ENCODE measurements at places on chromosomes 1 and 21. TPM values are rescaled to one million over a fixed set of nuclear protein-coding genes. Genes with fewer than 3 reads are reported as not detected.

Gene HSD3B2
- not detected for total RNA-seq

Gene NBPF10
- total RNA-seq = 0.51 TPM

Gene HSD11B1
- not detected for total RNA-seq

Gene RPE65
- total RNA-seq = not detected

Gene CELA3B
- not detected for total RNA-seq

Gene SPRR2D
- not detected for total RNA-seq

Gene TXLNA
- total RNA-seq = 68.0 TPM

Gene AGO4
- total RNA-seq = 42.9 TPM

Gene EPHB2
- 26.6 TPM for total RNA-seq

Gene CELA3A
- total RNA-seq = not detected

- no peak for DNase-seq
Measured at GRCh38 chr1:17475752-17476151, 36.3 kb upstream of the RCC2 start.

GRCh38 chr1:116302281-116302680 is 70.8 kb upstream of the ATP1A1 start:
- DNase-seq = no peak

DNA sequence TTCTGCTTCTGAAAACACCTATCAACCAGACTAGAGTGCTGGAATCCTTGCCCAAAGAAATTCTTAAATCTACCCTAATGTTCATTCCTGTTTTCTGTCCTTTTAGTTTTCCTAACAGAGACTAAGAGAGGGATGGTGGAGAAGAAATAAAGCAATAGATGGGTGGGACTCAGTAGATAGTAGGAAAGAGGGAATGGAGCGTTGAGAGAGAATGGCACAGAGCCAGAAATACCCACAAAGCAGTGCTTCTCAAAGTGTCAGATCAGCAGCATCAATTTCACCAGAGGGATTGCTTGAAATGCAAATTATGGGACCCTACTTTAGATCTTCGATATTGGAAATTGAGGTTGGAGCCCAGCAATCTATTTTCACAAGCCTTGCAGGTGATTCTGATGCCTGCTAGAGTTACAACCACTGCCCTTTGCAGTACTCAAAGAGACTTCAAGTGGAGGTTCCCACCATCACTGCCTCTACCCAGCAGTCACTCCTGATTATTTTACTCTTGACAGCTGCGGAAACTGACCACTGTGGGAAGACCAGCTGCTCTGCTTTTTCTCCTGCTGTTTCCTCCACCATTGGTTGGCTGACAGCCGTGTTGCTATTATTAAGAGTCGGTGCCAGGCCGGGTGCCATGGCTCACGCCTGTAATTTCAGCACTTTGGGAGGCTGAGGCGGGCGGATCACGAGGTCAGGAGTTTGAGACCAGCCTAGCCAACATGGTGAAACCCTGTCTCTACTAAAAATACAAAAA is 11.4 kb upstream of the PRPF3 start:
- DNase-seq = peak; percentile 59

- no peak for DNase-seq
Measured at GRCh38 chr1:66526036-66526435, 7.9 kb upstream of the SGIP1 start.

- DNase-seq = no peak
Measured at GRCh38 chr1:223657978-223658377, 7.5 kb downstream of the CAPN8 start.

GRCh38 chr1:86741947-86742572 is 37.7 kb downstream of the SH3GLB1 start:
- peak; percentile 54 for DNase-seq

GRCh38 chr1:34884961-34885360 is 25.4 kb upstream of the SMIM12 start:
- no peak for DNase-seq

GRCh38 chr1:197235355-197235754 is 32.7 kb upstream of the CRB1 start:
- DNase-seq = no peak

GRCh38 chr1:236458996-236459395 is 64.8 kb upstream of the LGALS8 start:
- no peak for DNase-seq

GRCh38 chr1:230517786-230518185 is 91.7 kb upstream of the PGBD5 start:
- DNase-seq = no peak

DNA sequence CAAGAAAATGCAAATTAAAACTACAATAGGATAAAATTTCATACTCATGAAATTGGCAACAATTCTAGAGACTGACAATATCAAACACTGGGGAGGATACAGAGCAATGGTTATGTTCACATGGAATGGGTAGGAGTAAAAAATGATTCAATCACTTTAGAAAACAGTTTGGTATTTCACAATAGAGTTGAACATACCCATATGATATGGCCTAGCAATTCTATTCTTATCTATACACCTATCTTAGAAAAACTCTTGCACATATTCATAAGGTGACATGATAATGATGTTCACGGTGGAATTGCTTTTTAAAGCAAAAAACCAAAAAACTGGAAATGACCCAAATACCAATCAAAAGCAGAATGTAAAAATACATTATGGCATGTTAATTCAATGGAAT is 28.7 kb downstream of the PHC2 start:
- DNase-seq = no peak

- no peak for DNase-seq
Measured at GRCh38 chr1:153070243-153070642, 1.2 kb downstream of the SPRR2B start.

DNA sequence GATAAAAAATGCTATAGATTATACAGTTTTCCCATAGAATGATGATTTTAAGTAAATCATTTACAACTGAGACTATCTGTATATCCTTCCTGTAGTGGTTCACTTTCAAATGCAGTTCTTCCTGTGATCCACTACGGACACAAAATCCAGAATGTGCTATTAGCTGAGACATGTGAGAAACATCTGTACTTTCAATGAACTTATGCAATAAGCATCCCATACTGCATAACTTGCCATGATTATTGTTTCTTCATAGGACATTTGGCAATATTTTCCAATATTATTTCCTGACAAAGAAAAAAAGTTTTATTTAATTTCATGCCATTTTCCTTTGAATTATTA is 83.5 kb upstream of the PRDX6 start:
- DNase-seq = peak; percentile 45

GRCh38 chr21:39332175-39332574 is 16.7 kb downstream of the HMGN1 start:
- DNase-seq = no peak

- DNase-seq = no peak
Measured at GRCh38 chr21:16842696-16843035, 670.2 kb upstream of the CXADR start.

- DNase-seq = no peak
Measured at GRCh38 chr1:183241471-183241870, 55.4 kb downstream of the LAMC2 start.

DNA sequence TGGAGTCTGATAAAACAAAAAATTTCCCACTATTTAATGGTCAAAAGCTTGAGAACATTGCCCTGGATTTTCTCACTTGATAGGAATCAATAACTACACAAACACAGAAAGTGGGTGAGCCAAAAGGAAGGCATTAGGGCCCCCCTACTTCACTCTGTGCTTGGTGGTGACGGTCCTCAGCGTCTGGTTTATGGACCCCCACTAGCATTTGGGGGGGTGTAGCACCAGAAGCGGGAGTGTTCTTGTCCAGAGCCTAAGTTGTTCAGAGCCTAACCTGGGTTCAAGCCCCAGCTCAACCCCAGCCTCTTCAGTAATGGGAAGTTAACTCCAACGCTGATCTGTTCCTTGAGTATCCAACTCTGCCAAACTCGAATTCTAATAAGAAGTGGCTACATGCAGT is 33.1 kb downstream of the STPG1 start:
- DNase-seq = no peak

- DNase-seq = no peak
Measured at GRCh38 chr1:31708324-31708723, 4.5 kb upstream of the COL16A1 start.

GRCh38 chr1:41351262-41352151 is 9.7 kb upstream of the FOXO6 start:
- no peak for DNase-seq

DNA sequence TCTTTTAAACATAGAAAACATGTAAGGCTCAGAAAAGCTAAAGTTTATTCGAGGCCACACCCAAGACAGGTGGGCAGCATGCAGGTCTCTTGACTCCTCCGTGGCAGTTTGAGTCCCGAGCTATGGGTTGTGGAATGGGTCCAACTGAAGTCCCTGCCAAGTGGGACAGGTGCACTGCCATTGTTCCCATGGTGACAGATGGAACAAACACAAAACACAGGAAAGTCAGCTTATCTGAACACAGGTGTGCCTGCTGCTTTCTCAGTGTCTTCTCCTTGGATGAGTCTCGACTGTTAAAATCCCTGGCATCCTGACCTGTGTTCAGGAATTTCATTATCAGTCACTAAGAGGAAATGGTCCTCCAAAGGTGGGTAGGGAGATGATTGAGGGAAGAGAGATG is 99.0 kb upstream of the RAB4A start:
- no peak for DNase-seq

GRCh38 chr1:64513545-64513944 is 43.6 kb downstream of the CACHD1 start:
- no peak for DNase-seq

DNA sequence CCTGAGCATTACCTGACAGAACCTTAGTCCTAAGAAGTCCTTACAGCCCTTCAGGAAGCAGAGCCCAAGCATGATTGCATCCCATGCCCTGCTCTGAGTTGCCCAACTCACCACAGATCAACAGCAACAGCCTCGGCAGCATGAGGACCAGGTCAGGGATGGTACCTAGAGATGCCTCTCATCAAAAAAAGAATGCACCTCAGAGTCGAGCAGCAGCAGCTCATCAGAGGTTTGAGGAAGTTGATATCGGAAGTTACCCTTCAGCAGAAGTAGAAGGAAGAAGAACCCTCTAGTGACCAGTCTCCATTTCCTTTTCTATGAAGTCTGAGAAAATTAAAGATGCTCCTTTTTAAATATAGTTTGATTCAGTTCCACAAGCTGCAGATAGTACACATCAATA is at the start of gene FCRL1:
Gene FCRL1, minus strand, starts transcription at position 225 of the 400 bp plus-strand sequence. Its CDS starts 83 bp downstream, at position 142.
- no peak for DNase-seq

DNA sequence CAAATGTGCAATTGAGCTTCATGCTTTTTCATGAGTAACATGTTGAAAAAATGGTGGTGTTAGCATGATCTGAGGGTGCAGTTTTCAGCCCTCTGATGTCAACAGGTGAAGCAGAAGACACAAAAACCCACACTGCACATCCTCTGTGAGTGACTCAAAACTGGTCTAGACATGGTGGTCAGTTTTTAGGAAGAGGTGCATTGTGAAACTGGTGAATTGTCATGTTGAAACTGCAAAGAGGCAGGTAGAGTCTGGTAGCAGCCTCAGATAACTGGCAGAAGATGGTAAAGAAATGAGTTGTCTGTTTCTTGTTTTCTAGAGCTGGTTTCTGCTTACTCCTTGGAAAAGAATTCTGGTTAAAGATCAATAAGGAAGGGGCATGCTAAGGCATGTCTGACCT is 97.3 kb upstream of the HMCN1 start:
- no peak for DNase-seq

- DNase-seq = no peak
Measured at GRCh38 chr1:3580231-3580630, 31.1 kb downstream of the MEGF6 start.
